ENCODE measurements at places on chromosomes 4 and X.

DNA sequence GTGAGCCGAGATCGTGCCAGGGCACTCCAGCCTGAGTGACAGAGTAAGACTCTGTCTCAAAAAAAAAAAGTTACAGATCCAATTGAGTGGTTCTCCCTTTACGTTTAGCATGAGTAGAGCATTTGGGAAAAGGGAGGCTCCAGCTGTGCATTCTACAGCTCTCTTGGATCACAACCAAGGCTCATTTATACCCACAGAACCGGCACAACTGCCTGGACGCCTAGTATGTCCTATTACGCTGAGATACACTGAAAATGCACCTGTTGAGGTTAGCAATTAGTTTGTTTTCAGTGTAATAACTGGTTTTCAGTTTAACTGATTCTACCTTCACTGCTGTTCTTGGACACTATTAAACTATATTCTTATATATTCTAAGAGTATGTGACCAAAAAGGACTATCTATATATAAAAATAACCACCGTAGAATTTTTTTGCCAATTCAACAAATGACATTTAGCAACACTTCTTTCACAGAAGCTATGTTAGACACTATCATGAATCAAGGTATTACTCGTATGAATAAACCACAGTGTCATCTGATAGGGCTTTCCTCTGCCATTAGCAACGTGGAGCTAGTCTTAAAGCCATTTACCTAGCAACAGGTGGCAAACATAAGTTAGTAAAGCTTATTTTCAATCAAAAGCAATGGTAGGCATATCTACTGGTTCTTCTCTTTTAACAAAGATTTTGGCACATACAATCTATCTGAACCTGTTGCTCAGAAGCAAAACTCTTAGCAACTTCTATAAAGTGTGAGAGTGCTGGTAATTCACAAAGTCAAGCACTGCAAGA lies 3.6 kb downstream of the OTUD4 start:
- no peak for DNase-seq

DNA sequence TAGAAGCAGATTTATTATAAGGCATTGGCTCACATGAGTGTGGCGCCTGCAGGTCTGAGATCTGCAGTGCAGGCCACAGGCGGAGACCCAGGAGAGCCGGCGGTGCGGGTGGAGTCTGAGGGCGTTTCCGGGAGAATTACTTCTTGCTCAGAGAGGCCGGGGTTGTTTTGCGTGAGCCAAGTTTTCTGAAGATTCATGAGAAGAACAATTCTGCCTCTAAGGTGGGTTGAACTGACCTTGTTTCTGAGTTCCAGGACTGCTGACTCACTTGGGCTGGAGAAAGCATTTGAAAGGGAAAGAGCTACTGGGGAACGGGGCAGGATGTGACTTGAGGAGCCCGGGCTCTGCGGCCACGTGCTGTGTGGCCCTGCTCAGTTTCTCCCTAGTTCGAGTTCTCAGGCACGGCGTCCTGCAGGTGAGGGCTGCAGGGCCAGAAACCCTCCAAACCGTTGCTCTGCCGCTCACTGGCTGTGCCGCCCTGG lies 36.7 kb upstream of the SORCS2 start:
- no peak for DNase-seq

- no peak for DNase-seq
Observed at GRCh38 chr4:34372815-34373214, 1871.5 kb downstream of the ARAP2 start.

- DNase-seq: no peak
Observed at GRCh38 chr4:79831119-79831528, 241.9 kb downstream of the ANTXR2 start.

- no peak for DNase-seq
Observed at GRCh38 chrX:129650183-129650689, 4.5 kb downstream of the APLN start.

Measured in NCI-H345 (cell line).